PC-3 (cell line): ENCODE measurements at places on chromosomes 7 and 10. TPM values are rescaled to one million over a fixed set of nuclear protein-coding genes. Genes with fewer than 3 reads are reported as not detected.
A peak's percentile ranks its signal among the peaks of the same experiment; 100 is the strongest.

- DNase-seq, result peak; percentile 41
- H3K27me3 ChIP-seq, result no peaks in the 10 kb centered on the region
- H3K4me1 ChIP-seq, result no peaks in the 10 kb centered on the region
- H3K36me3 ChIP-seq, result no peaks in the 10 kb centered on the region
- H3K4me3 ChIP-seq, result no peak overlapping the region
These were observed 281.9 kb downstream of the PPP1R3A start for GRCh38 chr7:113636727-113637421.

GRCh38 chr10:34156781-34157425 lies 658.2 kb downstream of the PARD3 start:
- H3K27me3 ChIP-seq, result no peaks in the 10 kb centered on the region
- peaks cover 22% of the 10 kb centered on the region for H3K4me1 ChIP-seq
- DNase-seq, result peak; percentile 95
- no peak overlapping the region for H3K4me3 ChIP-seq
- no peaks in the 10 kb centered on the region for H3K36me3 ChIP-seq

DNA sequence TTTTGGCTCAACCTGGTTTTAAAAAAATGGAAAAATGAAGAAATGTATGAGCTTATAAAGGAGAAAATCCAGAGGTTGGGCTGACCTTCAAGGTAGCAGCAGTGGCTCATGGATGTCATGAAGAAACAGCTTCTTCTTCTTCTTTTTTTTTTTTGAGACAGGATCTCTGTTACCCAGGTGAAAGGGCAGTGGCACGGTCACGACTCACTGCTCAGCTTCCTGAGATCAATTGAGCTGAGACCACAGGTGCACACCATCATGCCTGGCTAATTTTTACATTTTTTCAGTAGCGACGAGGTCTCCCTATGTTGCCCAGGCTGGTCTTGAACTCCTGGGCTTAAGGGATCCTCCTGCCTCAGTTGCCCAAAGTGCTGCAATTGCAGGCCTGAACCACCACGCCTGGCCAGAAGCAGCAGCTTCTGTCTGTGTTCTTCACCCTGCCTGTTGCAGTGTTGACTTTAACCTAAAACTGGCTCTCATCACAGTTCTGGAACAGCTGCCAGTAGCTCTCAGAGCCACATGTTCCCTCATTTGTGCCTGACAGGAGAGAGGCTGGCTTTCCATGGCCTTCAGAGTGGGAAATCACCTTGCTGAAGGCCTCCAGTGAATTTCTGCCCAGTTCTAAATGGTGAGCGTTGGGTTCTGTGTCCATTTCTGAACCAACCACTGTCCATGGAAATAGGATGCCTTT lies 117.7 kb downstream of the PFKFB3 start:
- DNase-seq, result no peak
- no peaks in the 10 kb centered on the region for H3K36me3 ChIP-seq
- no peak overlapping the region for H3K27ac ChIP-seq
- no peak overlapping the region for H3K4me3 ChIP-seq
- H3K4me1 ChIP-seq, result peaks cover 3% of the 10 kb centered on the region; the same call in 1 of the 2 replicates
- no peaks in the 10 kb centered on the region for H3K27me3 ChIP-seq

- no peaks in the 10 kb centered on the region for H3K27me3 ChIP-seq
- peaks cover 2% of the 10 kb centered on the region for H3K36me3 ChIP-seq
- no peak for DNase-seq
- H3K27ac ChIP-seq, result no peak overlapping the region
These were observed 15.3 kb downstream of the CCDC7 start for GRCh38 chr10:32461203-32461602.

DNA sequence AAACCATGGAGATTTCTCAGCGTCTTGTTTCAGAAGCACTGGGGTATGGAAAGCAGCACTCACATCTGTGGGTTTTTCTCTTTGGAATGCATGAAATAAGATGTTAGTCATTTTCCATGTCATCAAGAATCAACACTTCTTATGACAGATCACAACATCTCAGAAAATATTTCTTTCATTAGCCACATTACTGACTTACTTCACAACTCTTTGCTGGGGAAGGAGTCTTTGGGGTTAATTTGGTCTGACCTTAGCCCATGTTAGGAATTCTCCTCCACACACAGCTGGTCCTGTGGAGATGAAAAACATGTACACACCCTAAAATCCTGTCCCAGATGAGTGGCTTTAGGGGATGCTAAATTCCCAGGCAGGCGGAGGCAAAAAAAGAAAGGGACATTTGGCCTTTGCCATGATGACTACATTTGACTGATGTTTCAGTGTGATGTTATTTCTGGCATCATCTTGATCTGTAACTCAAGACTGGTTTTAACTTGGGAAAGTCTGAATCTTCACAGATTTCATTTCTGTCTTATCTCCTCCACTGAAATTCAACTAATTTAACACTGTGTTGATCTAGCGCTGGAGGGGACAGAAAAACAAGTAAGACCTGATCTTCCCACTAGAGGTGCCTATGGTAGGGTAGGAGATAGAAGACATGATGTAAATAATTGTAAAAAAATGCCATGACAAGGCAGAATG lies 363.2 kb downstream of the PRPF18 start:
- H3K27ac ChIP-seq, result no peak overlapping the region
- no peaks in the 10 kb centered on the region; the same call in 1 of the 2 replicates for H3K4me1 ChIP-seq
- no peaks in the 10 kb centered on the region for H3K36me3 ChIP-seq

DNA sequence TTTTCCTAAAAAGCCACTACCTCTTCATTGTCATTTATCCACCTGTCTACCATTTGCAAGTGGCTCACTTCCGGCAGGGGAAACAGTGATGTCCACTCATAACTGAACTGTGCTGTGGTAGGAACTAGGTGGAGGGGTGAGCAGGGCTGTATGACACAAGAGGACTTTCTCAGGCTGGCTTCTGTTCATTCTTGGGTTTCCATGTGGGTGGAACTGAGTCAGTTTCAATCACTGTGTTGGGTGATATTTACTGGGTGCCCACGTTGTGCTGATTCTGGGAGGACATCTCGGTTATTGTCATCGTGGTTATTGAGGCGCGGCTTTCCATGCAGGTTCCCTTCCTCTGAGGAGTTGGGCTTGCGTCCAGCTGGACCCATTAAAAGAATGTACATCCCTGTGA lies 38.8 kb downstream of the RAMP3 start:
- no peaks in the 10 kb centered on the region for H3K36me3 ChIP-seq
- H3K27me3 ChIP-seq, result peaks cover 27% of the 10 kb centered on the region
- H3K27ac ChIP-seq, result no peak overlapping the region
- no peak overlapping the region for H3K4me3 ChIP-seq
- no peaks in the 10 kb centered on the region for H3K4me1 ChIP-seq

DNA sequence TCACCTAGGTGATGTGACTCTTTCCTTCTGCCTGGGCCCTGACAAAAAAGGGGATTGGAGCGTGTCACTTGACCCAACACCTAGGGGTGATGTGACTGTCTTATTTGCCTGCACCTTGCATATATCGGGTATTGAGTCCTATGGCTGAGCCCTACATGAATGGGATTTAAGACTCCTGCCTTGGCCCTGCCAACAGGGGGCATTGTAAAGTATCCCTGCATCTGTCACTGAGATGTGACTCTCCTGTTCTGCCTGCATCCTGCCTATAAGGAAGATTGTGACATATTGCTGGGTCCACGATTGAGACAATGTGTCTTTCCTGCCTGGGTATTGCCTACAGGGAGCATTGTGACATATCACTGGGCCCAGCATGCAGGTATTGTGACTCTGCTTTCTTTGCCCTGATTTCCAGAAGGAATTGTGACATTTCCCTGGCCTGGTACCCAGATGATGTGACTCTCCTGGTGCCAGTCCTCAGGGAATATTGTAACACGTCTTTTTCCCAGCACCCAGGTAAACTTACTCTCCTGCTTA lies 14.2 kb upstream of the ZNF107 start:
- DNase-seq, result no peak
- no peaks in the 10 kb centered on the region for H3K27me3 ChIP-seq
- no peaks in the 10 kb centered on the region for H3K4me1 ChIP-seq
- no peak overlapping the region for H3K4me3 ChIP-seq

GRCh38 chr10:70584909-70585544 lies 17.5 kb downstream of the PRF1 start:
- DNase-seq, result no peak
- no peaks in the 10 kb centered on the region for H3K36me3 ChIP-seq
- peaks cover 2% of the 10 kb centered on the region for H3K4me1 ChIP-seq
- no peak overlapping the region for H3K27ac ChIP-seq

DNA sequence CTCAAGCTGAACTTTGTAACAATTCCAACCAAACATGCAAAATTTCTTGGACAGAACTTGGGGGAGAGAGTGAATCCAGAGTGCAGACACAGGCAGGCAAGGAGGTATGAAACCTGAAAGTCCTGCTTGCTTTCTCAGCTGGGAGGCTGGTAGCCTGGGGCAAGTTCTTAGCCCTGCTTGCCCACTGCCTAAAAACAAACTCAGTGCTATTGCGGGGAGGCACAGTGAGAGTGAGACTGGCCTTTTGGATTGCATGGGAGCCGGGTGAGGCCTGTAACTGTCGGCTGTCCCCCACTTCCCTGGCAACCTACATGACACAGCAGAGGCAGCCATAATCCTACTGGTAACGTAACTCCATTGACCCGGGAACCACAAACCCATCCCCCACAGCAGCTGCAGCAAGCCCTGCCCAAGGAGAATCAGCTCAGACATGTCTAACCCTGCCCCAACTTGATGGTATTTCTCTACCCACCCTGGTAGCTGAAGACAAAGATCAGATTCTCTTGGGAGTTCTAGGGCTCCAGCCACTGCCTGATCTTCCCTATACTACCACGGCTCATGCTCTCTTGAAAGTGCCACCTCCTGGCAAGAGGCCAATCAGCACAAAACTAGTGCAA lies 663.6 kb downstream of the GRM8 start:
- no peak overlapping the region for H3K27ac ChIP-seq
- no peaks in the 10 kb centered on the region for H3K36me3 ChIP-seq
- H3K4me1 ChIP-seq, result no peaks in the 10 kb centered on the region
- no peak for DNase-seq
- no peaks in the 10 kb centered on the region for H3K27me3 ChIP-seq

GRCh38 chr7:4792537-4793126 lies 17.2 kb downstream of the AP5Z1 start:
- no peak overlapping the region for H3K27ac ChIP-seq
- H3K36me3 ChIP-seq, result peaks cover 4% of the 10 kb centered on the region; the same call in 1 of the 2 replicates
- no peaks in the 10 kb centered on the region for H3K27me3 ChIP-seq
- H3K4me1 ChIP-seq, result no peaks in the 10 kb centered on the region

- peaks cover 81% of the 10 kb centered on the region for H3K36me3 ChIP-seq
- H3K4me3 ChIP-seq, result no peak overlapping the region
- H3K27me3 ChIP-seq, result no peaks in the 10 kb centered on the region
- no peaks in the 10 kb centered on the region for H3K4me1 ChIP-seq
- no peak overlapping the region for H3K27ac ChIP-seq
- DNase-seq, result no peak
These were observed 41.2 kb downstream of the ANLN start for GRCh38 chr7:36430881-36431280.

- no peaks in the 10 kb centered on the region for H3K36me3 ChIP-seq
- no peak overlapping the region for H3K27ac ChIP-seq
- H3K4me1 ChIP-seq, result no peaks in the 10 kb centered on the region
- DNase-seq, result no peak
- no peak overlapping the region for H3K4me3 ChIP-seq
These were observed 872.6 kb upstream of the SORCS1 start for GRCh38 chr10:108037061-108037460.

GRCh38 chr10:47098238-47098637 lies 187.0 kb downstream of the PTPN20 start:
- no peak overlapping the region for H3K4me3 ChIP-seq
- H3K27ac ChIP-seq, result no peak overlapping the region
- no peaks in the 10 kb centered on the region for H3K36me3 ChIP-seq
- H3K4me1 ChIP-seq, result no peaks in the 10 kb centered on the region
- DNase-seq, result no peak
- peaks cover 9% of the 10 kb centered on the region; the same call in 1 of the 2 replicates for H3K27me3 ChIP-seq

DNA sequence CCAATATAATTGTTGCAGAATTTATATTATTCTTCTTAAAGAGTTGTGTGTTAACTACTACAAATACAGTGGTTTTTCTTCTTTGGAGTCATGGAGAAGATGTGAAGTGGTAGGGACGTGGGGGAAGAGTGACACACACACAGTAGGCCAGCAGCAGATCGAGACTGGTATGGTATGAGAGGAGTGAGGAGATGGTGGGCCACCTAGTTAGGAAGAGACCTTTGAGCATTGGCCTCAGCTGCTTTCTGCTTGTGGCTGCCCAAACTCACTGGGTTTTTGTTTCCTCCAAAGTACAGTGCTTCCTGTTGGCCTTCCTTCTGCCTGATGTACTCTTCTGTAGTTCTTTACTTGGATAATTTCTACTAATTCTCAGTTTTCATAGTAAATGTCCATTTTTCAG lies 14.6 kb downstream of the VCL start:
- H3K27me3 ChIP-seq, result no peaks in the 10 kb centered on the region
- peak overlapping the region; percentile 41 for H3K27ac ChIP-seq
- peaks cover 45% of the 10 kb centered on the region for H3K4me1 ChIP-seq
- no peak for DNase-seq
- no peak overlapping the region for H3K4me3 ChIP-seq

- no peak overlapping the region for H3K4me3 ChIP-seq
- H3K4me1 ChIP-seq, result no peaks in the 10 kb centered on the region
- no peaks in the 10 kb centered on the region for H3K36me3 ChIP-seq
- DNase-seq, result no peak
- no peak overlapping the region for H3K27ac ChIP-seq
These were observed 34.2 kb upstream of the IL15RA start for GRCh38 chr10:6011558-6011957.

GRCh38 chr10:31888442-31888841 lies 40.2 kb downstream of the ARHGAP12 start:
- H3K27ac ChIP-seq, result no peak overlapping the region
- H3K36me3 ChIP-seq, result no peaks in the 10 kb centered on the region
- no peaks in the 10 kb centered on the region for H3K27me3 ChIP-seq
- H3K4me3 ChIP-seq, result no peak overlapping the region

DNA sequence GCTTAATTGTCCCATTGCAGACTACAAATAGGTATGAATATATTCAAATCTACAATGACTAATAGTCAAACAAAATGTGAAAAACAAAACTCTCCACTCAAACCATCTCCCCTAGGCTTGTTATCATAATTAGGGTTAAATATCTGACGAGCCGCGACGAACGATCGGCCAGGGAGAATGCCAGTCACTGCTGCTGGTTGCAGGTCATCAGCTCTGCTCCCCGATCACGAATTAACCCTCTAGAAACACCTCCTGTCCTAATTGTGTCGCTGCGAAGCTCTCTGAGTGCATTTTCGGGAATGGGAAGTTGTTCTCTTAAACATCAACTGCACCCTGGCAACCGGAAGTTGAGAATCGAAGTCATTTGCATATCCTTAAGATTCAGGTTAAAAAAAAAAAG lies 167.3 kb downstream of the TCERG1L start:
- no peaks in the 10 kb centered on the region for H3K36me3 ChIP-seq
- DNase-seq, result no peak
- H3K27ac ChIP-seq, result no peak overlapping the region
- H3K4me3 ChIP-seq, result no peak overlapping the region

- H3K27ac ChIP-seq, result no peak overlapping the region
- no peak overlapping the region for H3K4me3 ChIP-seq
- DNase-seq, result peak; percentile 68
- no peaks in the 10 kb centered on the region for H3K4me1 ChIP-seq
- H3K27me3 ChIP-seq, result no peaks in the 10 kb centered on the region
These were observed 78.3 kb downstream of the SLC25A40 start for GRCh38 chr7:87797798-87798403.

GRCh38 chr10:855671-856070 lies 75.8 kb downstream of the LARP4B start:
- H3K36me3 ChIP-seq, result no peaks in the 10 kb centered on the region
- H3K27me3 ChIP-seq, result no peaks in the 10 kb centered on the region
- no peak overlapping the region for H3K4me3 ChIP-seq

OPALIN gene
- not detected in 2 replicates for total RNA-seq

MGMT gene
- 19.8 and 21.8 TPM in 2 replicates for total RNA-seq

FXYD4 gene
- not detected in 2 replicates for total RNA-seq

ELFN1 gene
- 0.69 and 0.75 TPM in 2 replicates for total RNA-seq

MRPS17 gene
- 16.9 and 20.1 TPM in 2 replicates for total RNA-seq

ZNF804B gene
- total RNA-seq, result not detected in 2 replicates

PRKAR2B gene
- total RNA-seq, result 0.29 and 1.5 TPM in 2 replicates

IFIT1B gene
- not detected in 2 replicates for total RNA-seq

HMX2 gene
- total RNA-seq, result not detected in 2 replicates

UTF1 gene
- not detected in 2 replicates for total RNA-seq

TAC1 gene
- not detected in 2 replicates for total RNA-seq

HOXA13 gene
- 12.1 and 14.9 TPM in 2 replicates for total RNA-seq

COL13A1 gene
- total RNA-seq, result 201 and 299 TPM in 2 replicates

CTAGE4 gene
- 1.4 and 1.6 TPM in 2 replicates for total RNA-seq
